ENCODE measurements at places on chromosomes 6 and 20.

DNA sequence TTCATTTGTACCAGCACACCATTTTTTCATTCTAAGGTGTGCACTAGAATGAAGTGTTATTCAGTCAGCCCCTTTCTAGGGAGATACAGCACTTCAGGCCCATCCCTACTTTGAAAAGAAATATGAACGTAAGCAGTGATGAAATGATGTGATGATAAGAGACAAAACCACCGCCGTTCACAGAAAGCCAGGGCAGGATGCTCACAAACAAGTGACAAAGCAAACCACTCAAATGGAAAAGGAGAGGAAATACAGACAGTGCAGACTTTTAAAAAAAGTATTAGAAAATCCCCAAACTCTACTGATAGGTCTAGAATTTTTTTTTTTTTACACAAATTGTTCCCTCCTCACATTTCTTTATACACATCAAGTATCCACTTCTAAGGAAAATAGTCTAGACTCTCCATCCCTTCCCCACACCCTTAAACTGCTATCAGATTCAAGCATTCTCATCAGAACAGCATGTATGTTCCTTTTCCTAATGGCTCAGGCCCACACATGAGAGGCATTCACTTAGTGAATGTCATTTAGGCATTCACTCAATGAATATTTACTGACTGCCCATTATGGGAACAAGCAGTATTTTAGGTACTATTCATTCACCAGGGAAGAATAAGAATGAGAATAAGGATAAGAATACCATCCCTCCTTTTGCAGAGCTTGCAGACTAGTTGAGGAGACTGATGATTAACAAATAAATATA, 243.5 kb downstream of the GMPR start:
- peak; percentile 74 for DNase-seq

- DNase-seq, result no peak
Measured at GRCh38 chr20:44054118-44054517, 132.9 kb downstream of the JPH2 start.

GRCh38 chr6:118403036-118403435, 145.1 kb upstream of the PLN start:
- DNase-seq, result no peak

- DNase-seq, result no peak
Measured at GRCh38 chr6:111750153-111750552, 123.1 kb downstream of the FYN start.

DNA sequence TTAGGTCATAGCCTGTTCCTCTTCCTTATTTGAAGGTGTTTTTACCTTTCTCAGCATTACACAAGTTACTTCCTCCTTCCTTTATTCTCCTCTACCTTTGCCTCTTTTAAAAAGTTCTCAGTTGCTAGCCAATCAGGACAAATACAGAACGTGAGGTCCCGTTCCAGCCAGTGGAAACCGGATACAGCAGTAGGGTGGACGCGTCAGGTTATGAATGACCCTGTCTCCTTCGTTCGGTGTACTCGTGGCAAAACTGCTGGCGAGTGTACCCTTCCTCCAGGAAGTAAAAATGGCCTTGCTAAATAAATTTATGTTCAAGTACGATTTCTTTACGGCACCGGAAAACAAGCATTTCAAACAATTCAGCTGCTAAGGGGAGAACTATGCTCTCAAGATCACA, 77.0 kb upstream of the MLN start:
- no peak for DNase-seq

- no peak for DNase-seq
Measured at GRCh38 chr20:16865406-16865805, 117.2 kb downstream of the OTOR start.

DNA sequence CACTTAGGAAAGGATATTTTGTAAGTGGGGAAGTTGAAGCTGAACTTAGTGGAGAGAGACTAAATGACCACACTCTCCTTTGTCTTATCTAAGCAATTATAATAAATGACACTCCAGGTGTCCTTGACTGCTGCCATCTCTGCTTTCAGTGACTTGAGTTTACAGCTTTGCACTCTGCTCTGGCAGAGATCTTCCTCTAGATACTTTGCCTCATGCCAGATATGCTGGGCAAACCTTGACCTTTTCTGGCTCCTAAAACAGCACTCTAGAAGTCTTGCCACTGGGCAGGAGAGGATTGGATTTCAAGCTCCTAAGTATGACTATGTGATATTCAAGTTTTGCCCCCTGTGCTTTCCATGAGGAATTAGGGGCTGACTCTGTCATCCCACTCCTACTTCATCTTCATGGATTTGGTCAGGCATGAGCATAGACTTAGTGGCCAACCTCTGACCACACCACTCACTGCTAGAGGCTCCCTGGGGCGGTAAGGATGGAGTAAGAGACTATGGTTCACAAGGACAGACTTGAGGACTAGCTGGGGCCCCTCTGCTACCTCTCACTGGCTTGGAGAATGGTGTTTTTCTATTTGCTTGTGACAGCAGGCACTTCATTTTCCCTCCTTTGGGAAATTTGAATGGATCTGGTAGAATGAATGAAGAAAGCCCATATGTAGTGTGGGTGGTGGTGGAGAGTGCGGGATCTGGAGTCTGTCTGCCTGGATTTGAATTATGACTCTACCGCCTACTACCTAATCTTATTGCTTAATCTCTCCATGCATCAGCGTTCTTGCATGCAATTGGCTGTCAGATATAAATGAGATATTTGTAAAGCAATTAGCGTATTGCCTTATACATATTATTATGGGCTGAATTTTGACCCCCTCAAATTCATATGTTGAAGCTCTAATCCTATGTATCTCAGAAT, 191.4 kb downstream of the REV3L start:
- no peak for DNase-seq

DNA sequence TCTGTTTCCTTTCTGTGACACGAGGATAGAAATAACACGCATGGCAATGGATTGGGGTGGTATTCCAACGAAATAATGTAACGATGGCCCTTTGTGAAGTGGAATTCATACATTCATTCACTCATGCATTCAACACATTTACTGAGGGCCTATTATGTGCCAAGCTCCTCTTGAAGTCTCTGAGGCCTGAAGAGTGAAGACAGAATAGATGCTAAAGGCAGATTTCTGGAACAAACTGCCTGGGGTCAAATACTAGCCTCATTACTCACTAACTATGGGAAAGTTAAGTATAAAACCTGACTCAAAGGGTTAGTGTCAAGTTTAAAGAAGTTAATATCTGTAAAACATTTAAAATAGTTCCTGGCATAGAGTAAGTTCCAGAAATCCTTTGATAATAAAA, 279.6 kb upstream of the SULF2 start:
- DNase-seq, result no peak

- DNase-seq, result no peak
Measured at GRCh38 chr6:39303425-39304153, 10.6 kb downstream of the KCNK17 start.

- DNase-seq, result no peak
Measured at GRCh38 chr6:158115508-158115907, 52.6 kb downstream of the SERAC1 start.

- peak; percentile 60 for DNase-seq
Measured at GRCh38 chr6:113630738-113631535, 226.2 kb upstream of the MARCKS start.

- no peak for DNase-seq
Measured at GRCh38 chr6:3337521-3338350, 79.0 kb downstream of the PSMG4 start.

DNA sequence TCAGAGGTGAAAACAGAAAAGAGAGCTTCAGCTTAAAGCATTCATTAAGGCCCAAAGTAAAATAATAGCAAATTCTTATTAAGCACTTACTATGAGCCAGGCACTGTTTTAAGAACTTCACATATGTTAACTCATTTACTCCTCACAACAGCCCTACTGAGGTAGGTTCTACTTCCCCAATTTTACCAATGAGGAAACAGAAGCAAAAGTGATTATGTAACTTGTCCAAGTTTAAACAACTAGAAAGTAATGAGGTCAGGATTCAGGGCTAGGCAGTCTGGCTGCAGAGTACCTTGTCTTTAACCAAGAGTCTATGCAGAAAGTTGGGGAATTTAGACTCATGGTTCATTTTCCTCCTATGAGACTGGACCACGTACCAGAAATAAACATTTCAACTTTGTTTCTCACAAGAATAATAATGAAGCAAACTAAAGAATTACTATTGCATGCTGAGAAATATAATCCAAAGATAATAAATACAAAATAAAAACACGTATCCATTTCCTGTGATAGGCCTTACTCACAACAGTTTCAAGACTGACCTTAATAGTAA, 3.8 kb downstream of the COL21A1 start:
- no peak for DNase-seq

DNA sequence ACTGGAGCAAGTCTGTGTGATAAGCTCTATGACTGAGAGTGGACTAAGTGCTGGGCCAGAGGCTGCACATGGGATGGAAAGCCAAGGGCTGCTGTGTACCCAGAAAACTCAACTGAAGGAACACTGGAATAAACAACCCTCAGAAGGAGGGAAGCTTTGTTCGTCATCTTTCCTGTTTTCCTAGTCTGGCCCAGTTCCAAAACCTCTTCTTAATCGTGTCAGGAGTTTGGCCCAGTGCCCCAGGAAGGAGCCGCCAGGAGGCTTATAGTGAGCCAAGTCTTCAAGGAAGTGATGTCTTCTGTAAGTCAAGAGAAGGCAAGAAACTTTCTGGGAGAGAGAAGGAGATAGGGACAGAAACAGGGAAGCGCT, 23.3 kb upstream of the TOP1 start:
- DNase-seq, result no peak

- DNase-seq, result no peak
Measured at GRCh38 chr6:105330913-105331312, 72.0 kb downstream of the PREP start.

DNA sequence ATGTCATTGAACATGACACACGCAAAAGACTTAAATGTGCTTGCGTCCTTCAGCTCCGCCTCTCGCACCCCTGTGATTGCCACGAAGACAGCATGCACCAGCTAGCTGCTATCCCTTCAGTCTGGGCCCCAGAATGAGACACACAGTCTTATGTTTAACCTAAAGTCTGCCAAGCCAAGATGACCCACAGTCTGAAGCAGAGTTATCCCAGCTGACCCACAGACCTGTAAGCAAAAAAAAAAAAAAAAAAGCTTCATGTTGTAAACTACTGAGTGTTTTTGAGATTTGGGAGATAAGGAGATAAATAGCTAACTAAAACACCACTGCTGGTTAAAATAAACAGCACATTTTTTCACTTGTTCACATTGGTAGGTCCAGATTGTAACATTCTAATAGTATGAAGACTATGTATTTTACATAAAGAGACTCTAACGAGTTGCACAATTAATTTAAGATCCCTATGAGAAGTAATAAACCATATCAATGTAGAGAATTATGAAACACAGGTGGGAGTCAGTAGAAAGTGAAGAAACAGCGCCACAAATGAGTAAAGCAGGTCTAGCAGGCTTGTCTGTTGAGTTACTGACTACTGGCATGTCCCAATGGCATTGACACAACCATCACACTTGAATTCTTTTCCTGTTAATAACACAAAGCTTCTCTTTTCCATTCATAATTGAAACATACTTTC, 47.4 kb upstream of the CCDC28A start:
- DNase-seq, result no peak

DNA sequence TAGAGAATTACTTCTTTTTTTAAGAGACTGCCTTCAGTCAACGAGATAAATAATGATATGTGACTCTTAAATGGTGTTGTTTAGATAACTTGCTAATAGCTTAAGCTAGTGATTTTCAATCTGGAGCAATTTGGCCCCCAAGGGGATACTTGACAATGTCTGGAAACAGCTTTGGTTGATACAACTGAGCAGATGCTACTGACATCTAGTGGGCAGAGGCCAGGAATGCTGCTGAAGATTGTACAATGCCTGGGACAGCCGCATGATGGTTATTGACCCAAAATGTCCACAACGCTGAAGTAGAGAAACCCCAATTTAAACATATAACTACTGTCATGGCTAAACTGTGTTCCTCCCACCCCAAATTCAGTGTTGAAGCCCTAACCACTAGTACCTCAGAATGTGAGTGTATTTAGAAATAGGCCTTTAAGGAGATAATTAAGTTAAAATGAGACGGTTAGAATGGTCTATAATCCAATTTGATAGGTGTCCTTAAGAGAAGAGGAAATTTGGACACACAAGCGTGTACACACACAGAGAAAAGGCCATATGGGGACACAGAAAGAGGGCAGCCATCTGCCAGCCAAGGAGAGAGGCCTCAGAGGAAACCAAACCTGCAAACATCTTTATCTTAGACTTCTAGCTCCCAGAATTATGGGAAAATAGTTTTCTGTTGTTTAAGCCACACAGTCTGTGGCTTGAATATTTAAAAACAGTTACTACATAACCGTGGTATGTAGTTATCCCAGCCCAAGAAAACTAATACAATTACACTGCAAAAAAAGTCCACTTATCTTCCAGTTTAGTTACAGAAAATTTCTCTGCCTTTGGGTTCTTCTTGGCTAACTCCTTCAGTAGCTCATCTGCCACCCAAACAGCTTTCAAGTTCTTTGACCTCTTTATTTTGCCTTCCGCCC, 22.2 kb downstream of the RWDD2A start:
- DNase-seq, result peak; percentile 72

GRCh38 chr6:44540881-44541280, 153.4 kb downstream of the CDC5L start:
- no peak for DNase-seq

- DNase-seq, result no peak
Measured at GRCh38 chr20:41081276-41081814, 52.7 kb downstream of the TOP1 start.

DNA sequence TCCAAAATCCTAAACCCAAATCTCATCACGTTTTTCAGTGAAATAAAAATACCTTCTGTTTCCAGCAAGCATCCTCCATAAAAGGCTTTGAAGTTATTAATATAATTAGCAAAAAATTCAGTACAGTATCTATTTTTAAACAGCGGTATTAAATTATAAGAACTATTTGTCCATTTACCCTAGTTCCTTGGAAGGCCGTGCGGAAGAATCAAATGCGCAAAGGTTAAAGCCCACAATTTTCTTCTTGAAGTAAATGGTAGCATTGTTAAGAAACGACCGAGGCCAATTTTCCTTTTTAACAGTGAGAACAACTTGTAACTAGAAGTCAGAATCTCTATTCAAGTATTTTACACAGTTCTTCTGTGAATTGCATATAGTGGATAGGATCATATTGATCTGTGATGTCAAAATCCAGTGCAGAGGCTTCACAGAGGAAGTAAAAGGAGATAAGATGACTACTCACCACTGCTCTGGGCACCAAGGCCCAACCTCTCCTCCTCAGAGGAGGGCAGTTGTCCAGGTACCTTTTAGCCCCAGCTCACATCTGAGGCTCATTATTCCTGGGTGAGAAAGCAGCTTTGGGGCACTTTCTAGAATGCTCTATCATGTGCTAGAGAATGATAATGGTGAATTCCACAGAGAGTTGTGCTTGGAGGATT, 36.3 kb downstream of the TNFAIP3 start:
- no peak for DNase-seq

GRCh38 chr6:125008261-125008703, 46.0 kb downstream of the RNF217 start:
- no peak for DNase-seq
